ENCODE measurements at places on chromosomes 13 and 19. TPM values are rescaled to one million over a fixed set of nuclear protein-coding genes. Genes with fewer than 3 reads are reported as not detected.

DNA sequence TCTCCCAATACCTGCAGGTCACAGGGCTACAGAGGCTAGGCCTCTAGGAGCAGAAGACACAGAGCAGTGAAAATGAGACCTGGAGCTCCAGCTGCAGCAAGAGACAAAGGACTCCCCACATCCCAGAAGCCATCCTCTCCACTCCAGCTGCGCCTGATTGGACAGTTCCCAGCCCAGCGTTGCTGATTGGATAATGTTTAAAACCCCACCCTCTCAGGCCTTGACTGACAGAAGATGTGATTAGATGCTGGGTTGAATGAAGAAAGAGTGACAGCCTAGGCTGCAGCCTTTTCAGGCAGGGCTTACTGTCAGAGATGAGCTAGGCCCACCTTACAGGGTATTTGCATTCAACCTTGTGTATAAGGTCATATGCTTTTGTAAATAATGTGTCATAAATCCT, 59.4 kb downstream of the ZNF708 start:
- no peak for DNase-seq

- no peak for DNase-seq
Measured at GRCh38 chr13:23789576-23790346, 99.4 kb downstream of the MIPEP start.

- no peak for DNase-seq
Measured at GRCh38 chr19:18646535-18647370, 9.9 kb downstream of the KLHL26 start.

DNA sequence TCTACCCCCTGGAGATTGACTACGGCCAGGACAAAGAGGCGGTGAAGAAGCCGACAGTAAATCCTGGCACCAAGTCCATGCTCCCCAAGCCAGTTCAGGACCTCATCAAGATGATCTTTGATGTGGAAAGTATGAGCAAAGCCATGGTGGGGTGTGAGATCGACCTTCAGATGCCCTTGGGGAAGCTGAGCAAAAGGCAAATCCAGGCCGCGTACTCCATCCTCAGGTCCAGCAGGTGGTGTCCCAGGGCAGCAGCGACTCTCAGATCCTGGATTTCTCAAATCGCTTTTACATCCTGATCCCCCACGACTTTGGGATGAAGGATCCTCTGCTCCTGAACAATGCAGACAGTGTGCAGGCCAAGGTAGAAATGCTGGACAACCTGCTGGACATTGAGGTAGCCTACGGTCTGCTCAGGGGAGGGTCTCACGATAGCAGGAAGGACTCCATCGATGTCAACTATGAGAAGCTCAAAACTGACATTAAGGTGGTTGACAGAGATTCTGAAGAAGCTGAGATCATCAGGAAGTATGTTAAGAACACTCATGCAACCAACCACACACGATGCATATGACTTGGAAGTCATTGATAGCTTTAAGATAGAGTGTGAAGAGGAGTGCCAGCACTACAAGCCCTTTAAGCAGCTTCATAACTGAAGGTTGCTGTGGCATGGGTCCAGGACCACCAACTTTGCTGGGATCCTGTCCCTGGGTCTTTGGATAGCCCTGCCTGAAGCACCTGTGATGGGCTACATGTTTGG, 24.0 kb upstream of the ANKRD10 start:
- DNase-seq = no peak

GRCh38 chr13:31074756-31075155, 86.9 kb downstream of the HSPH1 start:
- no peak for DNase-seq

Gene CD177
- 0.94 TPM for total RNA-seq

Gene ICAM5
- not detected for total RNA-seq

Gene LGI4
- total RNA-seq = 19.4 TPM

Gene GAMT
- total RNA-seq = 72.0 TPM

Measured in lower leg skin (tissue), 4 donors.